CD4-positive, alpha-beta T cell treated with Interleukin-1 beta for 1 hour (primary cell): ENCODE measurements at places on chromosomes 7 and 10.
A peak's percentile ranks its signal among the peaks of the same experiment; 100 is the strongest.

DNA sequence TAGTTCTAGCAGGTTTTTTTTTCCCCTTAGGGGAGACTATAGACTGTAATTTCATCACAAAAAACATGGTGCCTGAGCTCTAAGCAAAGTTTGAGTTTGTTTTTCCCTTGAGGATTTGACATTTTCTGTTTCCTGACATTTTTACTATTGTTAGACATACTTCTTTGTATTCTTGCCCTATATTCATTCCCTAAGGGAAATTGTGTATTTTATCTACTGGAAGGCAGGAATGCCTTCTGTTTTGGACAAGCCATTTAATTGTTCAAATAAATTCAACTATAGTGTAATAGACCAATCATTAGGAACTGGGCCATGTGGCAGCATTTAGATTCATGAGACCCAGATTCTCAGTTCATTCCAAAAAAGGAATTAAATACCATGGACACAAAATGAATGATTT lies 335.0 kb downstream of the EXOC4 start:
- DNase-seq: no peak

- DNase-seq: no peak
Observed at GRCh38 chr10:97805096-97805884, 33.5 kb upstream of the SFRP5 start.

DNA sequence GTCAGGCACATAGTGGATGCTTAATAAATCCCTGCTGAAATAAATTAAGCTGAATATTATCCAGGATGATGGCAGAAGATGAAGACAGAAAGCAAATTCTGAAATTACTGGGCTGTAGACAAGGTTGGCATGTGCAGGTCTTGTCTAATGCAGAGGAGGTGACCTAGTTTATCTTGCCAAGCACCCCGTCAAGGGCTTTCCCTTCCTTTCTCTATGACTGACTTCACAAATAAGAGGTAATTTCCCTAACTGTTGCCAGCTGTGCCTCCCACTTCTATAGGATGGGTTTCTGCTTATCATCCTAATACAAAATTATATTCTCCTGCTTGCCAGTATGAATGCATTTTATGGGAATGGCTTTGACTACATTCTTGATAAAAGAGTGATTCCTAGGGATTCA lies 38.0 kb downstream of the LHFPL3 start:
- DNase-seq: no peak

DNA sequence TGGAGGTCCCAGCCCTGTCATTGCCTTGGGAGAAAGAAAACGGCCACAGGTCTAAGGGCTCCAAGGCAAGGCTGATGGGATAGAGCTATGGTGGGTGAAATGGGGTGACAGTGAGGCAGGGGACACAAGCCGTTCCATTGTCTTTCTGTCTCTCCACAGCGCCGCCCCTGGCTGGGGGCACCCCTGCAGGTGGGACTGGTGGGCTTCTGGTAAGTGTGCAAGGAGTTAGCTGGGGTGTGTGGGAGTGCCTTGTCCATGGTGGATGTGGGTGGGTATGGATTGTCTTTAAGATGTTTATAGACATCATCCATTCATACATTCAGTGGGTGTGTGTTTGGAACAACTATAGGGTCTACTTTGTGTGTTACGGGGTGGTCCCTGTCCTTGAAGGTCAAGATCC lies 7.5 kb downstream of the SFXN3 start:
- no peak for DNase-seq

- no peak for DNase-seq
Observed at GRCh38 chr7:6276911-6277408, 4.5 kb upstream of the CYTH3 start.

DNA sequence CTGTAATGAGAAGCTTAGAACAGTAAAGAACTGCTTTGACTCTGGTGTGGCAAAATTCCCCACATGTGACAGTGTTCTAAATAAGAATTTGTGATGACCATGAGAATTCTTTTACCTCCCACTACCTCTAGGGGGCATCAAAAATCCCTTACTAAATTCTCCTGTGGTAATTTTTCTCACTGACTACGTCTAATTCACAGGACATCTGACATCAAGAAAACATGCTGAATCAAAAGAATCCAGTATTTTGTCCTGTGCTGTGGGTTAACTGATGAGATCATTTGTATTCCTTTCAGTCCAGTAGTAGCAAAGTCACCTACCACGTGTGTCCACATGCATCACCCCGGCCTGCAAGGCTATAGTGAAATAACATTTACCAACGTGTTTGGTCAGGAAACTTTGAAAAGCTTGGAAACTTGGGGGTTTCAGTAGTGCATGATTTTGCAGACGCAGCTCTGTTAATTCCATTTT lies 103.8 kb downstream of the ATE1 start:
- DNase-seq: no peak

GRCh38 chr10:44279426-44280126 lies 105.3 kb downstream of the CXCL12 start:
- DNase-seq: no peak

- DNase-seq: no peak
Observed at GRCh38 chr7:98372993-98373392, 27.9 kb downstream of the BAIAP2L1 start.

GRCh38 chr7:16564023-16564380 lies 37.4 kb downstream of the LRRC72 start:
- no peak for DNase-seq

DNA sequence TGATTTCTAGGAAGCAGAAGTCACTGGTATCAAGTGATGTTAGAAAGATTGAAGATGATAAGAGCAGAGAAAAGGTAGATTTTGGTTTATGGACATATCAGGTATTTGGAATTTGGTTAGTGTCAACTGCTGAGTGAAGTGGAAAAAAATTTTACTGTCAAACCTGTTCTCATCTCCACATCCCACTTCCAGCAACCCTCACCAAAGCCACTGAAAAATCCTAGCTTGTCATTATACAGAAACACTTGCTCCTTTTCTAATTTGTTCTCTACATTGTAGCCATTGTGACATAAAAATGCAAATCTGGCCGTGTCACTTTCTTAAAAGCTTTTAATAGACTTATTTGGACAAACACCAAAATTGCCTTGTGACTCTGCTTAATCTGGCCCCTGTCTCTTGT lies 54.0 kb downstream of the TRIM24 start:
- DNase-seq: no peak

- no peak for DNase-seq
Observed at GRCh38 chr7:33276729-33277128, 147.4 kb downstream of the BBS9 start.

- no peak for DNase-seq
Observed at GRCh38 chr10:121516093-121516865, 82.0 kb downstream of the FGFR2 start.

- no peak for DNase-seq
Observed at GRCh38 chr7:26652401-26653100, 211.8 kb downstream of the SKAP2 start.

DNA sequence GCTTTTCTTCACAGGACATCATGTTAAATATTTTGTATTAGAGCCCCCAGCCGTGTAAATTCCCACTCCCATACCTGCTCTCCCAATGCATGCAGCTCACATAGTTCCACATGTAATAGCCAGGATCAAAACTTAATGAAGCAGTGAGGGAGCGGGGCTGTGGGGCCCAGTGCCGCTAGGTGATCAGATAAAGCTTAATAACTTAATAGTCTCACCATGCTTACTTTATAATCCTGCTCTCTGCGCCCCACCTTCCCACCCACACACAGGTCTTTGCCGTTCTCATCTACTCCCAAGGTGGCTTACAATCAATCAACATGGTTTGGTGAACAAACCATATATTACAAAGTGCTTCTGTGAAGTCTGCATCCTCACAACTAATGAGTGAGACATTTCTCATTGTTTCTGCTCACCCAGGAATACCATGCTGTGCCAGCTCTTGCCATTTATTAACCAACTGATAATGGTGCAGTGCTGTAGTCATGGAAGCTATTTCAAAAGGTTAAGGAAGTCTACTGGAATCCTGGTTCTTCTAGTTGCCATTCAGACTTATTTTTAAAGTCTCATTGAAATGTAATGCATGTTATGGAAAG lies 156.4 kb downstream of the CTTNBP2 start:
- DNase-seq: no peak

DNA sequence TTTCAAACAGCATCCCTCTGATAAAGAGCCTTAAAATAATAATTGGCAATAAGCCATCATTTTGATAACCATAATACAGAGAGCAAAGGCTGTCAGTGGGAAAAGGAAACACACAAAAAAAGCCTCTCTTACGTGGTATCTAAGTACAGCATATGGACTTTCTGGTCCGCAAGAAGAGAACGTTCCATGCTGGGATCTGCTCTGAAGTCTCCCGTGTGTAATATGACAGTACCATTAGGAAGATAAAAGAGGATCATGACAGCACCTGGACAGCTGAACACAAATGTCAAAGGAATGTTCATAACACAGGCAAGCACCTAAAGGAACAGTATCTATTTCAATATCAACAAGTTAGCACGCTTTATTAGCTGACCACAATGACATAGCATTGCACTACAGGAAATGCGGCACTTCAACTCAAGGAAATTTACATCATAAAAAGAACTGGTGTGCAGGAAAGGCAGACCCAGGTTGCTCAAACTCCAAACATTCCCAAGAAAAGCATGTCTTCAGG lies 9.9 kb downstream of the DCLRE1A start:
- DNase-seq: no peak

GRCh38 chr7:16982640-16983350 lies 101.0 kb upstream of the AGR3 start:
- DNase-seq: peak; percentile 26

DNA sequence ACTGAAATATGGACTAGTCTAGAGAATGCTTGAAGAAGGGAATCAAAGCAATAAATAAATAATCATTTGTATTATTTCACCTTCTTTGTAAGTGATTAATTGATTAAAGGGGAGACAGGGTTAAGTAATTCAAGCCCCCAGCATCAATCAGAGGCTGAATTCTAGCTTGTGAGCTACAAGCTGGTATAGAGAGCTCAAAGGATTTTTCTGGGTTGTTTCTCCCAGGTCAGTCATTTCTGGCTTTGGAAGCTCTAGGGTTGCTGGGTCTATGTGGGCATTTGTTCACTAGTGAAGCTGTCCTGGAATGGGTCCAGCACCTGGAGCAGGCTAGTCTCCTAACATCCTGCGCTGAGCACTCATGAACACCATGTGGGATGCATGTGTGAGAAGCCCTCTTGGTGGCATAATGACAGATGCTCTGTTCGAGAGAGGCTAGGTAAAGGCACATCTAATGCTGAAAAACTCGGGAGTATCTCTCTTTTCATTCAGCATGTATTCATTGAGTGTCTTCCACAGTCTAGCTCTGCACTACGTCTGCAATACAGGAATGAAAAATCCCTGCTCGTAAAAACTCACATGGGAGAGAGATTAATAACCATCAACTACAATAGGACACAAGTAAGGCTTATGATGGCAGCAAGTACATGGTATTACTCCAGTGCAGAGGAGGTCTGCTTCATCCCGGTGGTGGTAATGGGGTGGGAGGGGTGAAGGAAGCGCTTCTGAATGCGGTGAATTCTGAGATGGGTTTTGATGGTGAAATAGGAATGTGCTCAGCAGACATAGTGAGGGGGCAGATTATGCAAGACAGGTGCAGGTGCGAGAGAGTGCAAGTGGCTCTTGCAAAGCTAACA lies 68.0 kb upstream of the NRP1 start:
- DNase-seq: no peak

DNA sequence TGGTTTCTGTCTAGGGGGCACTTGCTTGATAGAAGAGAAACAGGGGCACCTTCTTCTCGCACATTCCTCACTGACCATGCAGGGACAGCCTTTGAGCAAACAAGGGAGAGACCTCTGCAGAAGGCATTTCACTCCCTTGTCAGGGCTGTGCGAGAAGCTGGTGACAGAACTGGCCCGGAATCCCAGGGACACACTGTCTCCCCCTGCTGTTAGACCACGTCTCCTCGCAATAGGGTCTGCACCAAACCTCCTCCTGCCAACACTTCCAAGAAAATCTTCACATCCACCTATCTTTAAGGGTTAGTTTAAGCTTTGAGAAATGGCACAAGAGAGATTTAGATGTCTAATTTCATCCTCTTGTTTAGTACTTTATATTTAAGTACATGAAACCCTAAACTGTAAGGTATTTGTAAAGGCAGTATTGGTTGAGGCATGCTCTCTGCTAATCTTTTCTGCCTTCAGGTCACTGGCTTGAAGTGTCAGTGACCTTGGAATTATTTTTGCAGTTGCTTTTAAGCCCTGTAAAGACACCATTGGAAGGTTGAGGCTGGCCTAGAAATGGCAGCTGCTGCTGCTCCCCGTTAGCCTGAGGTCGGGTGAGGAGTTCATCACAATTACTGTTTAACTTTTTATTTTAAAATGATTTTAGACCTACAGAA lies 37.0 kb downstream of the RBM20 start:
- DNase-seq: peak; percentile 21

DNA sequence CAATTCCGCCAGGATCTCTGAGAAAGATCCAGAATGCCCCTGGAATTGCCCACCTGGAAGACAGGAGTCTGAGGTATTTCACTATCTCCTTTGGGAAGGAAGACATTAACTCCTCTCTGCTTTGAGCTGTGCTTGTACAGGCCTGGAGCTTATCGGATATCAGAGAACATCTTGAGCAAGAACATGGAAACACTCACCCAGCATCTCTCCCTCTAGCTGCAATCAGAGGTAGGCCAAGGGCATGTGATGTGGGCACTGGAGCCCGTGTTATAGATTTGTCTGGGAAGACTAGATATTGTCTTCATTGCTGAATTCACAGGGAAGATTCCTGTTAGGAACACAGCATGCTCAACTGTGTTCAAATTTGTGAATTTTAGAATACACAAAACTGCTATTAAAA lies 233.9 kb downstream of the PHF14 start:
- no peak for DNase-seq

- DNase-seq: no peak
Observed at GRCh38 chr7:7959979-7960670, 8.5 kb upstream of the GLCCI1 start.

- DNase-seq: no peak
Observed at GRCh38 chr10:104028146-104028545, 57.5 kb downstream of the COL17A1 start.

GRCh38 chr10:23412223-23412622 lies 26.7 kb upstream of the OTUD1 start:
- DNase-seq: no peak

GRCh38 chr10:36423821-36424248 lies 701.6 kb upstream of the ANKRD30A start:
- DNase-seq: no peak

- no peak for DNase-seq
Observed at GRCh38 chr10:127011174-127011573, 105.9 kb downstream of the DOCK1 start.

DNA sequence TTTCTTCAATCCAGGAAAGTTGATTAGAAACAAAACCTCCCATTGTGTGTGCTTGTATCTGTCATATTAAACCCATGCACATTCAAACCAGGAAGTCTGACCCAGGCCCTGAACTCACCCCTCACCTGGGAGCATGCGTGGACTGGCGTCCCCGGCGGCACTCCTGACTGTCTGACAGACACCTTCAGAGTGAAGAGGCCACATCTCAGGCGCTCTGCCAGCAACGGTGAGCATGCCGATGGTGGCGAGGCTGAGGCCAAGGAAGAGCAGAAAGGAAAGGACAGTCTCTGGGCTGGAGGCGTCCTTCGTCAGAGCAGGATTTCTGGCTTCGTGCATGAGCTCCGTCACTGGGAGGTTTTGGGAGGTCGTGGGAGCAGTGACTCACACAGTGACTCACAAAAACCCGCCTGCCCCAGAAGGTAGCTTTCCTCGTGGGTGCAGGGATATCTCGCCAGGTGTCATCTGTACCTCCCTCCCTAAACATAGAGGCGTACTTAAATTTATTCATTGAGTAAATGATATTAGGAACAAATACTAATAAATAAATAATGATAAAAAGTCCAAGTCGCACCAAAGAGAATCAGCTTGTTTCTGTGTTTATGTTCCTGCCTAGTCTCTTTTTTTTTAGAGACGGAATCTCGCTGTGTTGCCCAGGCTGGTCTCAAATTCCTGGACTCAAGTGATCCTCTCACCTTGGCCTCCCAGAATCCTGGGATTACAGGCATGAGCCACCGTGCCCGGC lies 13.5 kb downstream of the IQCE start:
- no peak for DNase-seq
